ENCODE measurements at places on chromosomes 12 and 14.

GRCh38 chr14:61710853-61711817 is 15.8 kb downstream of the HIF1A start:
- DNase-seq = no peak

- no peak for DNase-seq
Measured at GRCh38 chr12:131917711-131918306, 11.3 kb upstream of the PUS1 start.

DNA sequence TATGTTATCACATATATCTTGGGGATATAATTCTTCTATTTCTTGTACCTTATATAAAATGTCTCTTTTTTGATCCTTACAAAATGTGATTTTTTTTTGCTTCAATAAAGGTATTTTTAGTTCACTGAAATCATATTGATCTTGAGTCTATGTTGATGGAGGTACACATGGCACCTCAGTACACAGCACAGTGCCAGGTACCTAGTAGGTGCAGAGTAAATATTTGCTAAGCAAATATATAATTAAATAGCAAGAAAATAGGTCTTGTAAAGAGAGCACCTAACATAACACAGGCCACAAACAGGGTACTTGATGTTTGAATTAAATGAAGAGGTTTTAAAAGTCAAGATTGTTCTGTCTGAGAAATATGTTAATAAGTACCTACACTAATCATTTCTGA is 69.7 kb downstream of the CIT start:
- no peak for DNase-seq

DNA sequence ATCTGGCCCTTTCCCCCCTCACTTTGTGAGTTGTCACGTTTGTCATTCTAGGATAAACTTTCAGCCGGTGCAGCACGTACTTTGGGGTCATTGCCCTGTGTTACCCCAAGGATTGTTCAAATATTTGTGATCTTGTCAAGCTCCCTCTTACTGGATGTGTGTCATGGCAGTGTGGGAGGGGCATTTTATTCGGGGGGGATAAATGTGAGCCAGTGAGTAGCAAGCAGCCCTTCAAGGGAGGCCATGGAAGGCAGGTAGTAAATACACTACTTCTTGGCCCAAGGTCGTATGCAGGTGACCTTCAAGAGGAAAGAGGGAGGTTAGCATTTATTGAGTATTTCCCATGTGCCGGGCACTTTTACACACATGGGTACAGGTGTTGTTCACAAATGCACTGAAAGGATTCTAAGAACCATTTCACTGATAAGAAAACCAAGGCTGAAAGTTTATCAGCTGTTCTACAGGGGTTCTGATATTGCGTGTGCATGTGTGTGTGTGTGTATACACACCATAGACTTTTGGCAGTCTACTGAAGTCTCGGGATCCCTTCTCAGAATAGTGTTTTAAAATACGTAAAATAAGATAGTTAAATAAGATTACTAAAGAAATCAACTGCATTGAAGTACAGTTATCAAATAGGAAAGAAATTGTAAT is 410.3 kb upstream of the TBX3 start:
- no peak for DNase-seq

DNA sequence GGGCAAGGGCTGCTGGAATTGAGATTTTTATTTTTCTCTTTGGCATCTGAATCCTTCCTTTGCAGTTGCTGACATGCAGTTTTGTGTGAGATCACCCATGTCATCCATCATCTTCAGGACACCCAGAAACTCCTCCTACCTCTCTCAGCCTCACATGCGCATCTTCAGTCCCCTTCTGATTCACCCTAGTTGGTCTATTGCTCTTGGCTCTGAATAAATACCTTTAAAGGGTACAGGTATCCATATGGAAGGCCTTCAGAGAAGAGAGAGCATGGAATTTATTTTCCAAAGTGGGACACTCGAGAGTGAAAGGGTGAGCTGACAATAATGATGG is 41.8 kb downstream of the NTF3 start:
- DNase-seq = no peak

Data from HEK293T (cell line).